Osteocyte (in vitro differentiated cells): ENCODE measurements at places on chromosomes 6 and 20. TPM values are rescaled to one million over a fixed set of nuclear protein-coding genes. Genes with fewer than 3 reads are reported as not detected.

OR2J3 gene
- total RNA-seq: not detected in 2 replicates

- DNase-seq: no peak
- no peaks in the 10 kb centered on the region for H3K27me3 ChIP-seq
- no peak overlapping the region for H3K27ac ChIP-seq
- H3K4me3 ChIP-seq: no peak overlapping the region
- H3K4me1 ChIP-seq: peaks cover 19% of the 10 kb centered on the region
- peaks cover 15% of the 10 kb centered on the region for H3K36me3 ChIP-seq
Measured at GRCh38 chr6:75824160-75824559, 75.1 kb downstream of the MYO6 start.

DNA sequence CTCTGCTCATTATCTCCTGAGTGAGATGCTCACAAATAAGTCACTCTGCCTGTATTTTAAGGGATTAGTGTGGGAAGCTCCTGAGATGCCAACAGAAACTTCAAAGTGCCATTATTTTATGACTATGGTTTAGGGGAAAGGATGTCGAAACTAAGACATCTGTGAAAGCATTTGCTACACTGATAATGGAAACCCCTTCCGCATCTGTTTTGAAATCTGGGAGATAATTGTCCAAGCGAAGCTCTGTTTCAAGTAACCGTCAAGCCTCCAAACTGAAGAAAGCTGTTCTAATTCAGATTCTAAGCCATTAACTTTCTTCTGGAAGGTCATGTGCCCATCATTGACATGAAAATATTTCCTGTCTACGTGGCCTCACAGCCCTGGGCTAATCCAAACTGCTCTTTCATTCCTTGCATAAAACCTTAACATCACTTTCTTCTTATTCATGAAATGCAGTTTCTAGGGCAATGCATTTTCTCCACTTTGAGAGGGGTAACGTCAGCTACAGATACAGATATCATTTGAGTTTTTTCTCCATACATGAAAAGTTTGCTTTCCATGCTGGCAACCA, 932.0 kb downstream of the C6orf118 start:
- DNase-seq: no peak
- no peaks in the 10 kb centered on the region for H3K36me3 ChIP-seq
- no peak overlapping the region for H3K27ac ChIP-seq
- no peak overlapping the region for H3K4me3 ChIP-seq
- no peaks in the 10 kb centered on the region for H3K4me1 ChIP-seq
- no peaks in the 10 kb centered on the region for H3K27me3 ChIP-seq

SYTL3 gene
- 0.31 and 0.48 TPM in 2 replicates for total RNA-seq

DNA sequence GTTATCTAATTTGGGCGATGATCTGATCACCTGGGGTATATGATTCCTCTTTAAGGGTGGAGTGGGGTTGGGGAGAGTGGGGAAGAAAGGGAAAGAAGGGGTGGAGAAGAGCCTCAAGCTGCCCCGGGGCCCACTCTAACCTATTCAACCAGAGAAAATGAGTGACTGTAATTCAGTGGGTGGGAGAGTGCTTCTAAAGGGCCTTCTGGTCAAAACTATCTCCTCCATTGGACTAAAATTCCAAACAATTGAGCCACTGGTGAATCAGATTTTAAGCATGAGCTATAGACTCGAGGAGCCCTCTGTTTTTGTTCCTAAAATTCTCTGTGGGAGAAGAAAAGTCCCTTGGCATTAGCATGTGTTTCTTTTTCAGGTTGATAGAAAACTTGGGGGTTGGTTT, 296.8 kb downstream of the CLIC5 start:
- no peak overlapping the region for H3K27ac ChIP-seq
- H3K27me3 ChIP-seq: no peaks in the 10 kb centered on the region
- peaks cover 21% of the 10 kb centered on the region for H3K4me1 ChIP-seq
- H3K36me3 ChIP-seq: no peaks in the 10 kb centered on the region

- peaks cover 3% of the 10 kb centered on the region for H3K36me3 ChIP-seq
- no peak overlapping the region for H3K27ac ChIP-seq
- no peak overlapping the region for H3K4me3 ChIP-seq
- peaks cover 44% of the 10 kb centered on the region for H3K4me1 ChIP-seq
Measured at GRCh38 chr20:13028001-13028400, 19.2 kb downstream of the SPTLC3 start.

DNA sequence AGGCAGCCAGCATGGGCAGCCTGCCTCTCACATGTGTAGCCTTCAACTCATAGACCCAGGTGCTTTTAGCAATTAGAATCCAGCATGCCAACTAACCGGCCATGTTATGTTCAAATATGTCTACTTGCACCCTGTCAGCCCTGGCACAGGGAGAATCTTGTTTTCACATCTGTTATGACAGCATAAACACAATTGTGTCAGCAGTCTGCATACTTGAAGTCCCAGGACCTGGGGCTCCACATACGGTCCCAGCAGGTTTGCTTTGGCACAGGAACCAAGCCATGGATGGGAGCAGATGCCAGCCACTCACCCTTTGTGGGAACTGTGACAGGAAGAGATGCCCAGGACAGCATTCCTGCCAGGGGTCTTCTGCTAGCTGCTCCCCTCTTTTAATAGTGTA, 67.2 kb upstream of the SYNDIG1 start:
- H3K4me3 ChIP-seq: no peak overlapping the region
- H3K27ac ChIP-seq: no peak overlapping the region
- H3K4me1 ChIP-seq: no peaks in the 10 kb centered on the region
- DNase-seq: peak; percentile 66
- no peaks in the 10 kb centered on the region for H3K36me3 ChIP-seq
- peaks cover 14% of the 10 kb centered on the region for H3K27me3 ChIP-seq

NR2E1 gene
- total RNA-seq: not detected in 2 replicates

RSPH3 gene
- total RNA-seq: 7.1 and 9.6 TPM in 2 replicates

DNA sequence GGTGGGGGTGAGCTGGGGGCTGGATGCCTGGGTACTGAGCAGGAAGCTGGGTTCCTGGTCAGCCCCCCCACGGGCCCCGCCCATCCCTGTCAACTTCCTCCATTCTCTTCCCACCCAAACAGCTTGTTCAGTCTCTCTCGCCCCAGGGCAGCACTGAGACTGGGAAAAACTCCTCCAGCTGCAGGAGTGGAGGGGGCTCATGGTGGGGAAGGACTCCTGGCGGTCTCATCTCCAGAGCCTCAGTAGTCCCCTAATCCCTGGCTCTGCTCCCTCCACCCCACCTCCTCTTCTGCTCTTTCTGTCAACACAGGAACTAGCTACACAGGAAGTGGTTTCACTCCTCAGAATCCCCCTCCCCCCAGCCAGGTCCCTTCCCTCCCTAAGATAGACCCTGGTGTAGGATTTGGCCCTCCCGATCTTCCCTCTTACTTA, at the start of gene GPSM3:
TSS of gene GPSM3 (minus strand) at position 36 of the 432 bp plus-strand sequence. CDS start 130 bp downstream, outside the sequence.
- H3K27me3 ChIP-seq: no peaks in the 10 kb centered on the region
- peak within 1 kb of the TSS; percentile 36 for H3K4me3 ChIP-seq
- peaks cover 58% of the 10 kb centered on the region for H3K4me1 ChIP-seq
- H3K36me3 ChIP-seq: peaks cover 3% of the 10 kb centered on the region
- H3K27ac ChIP-seq: peak within 1 kb of the TSS; percentile 90
- no peak for DNase-seq

- no peak overlapping the region for H3K4me3 ChIP-seq
- no peak overlapping the region for H3K27ac ChIP-seq
- no peak for DNase-seq
- peaks cover 33% of the 10 kb centered on the region for H3K27me3 ChIP-seq
- no peaks in the 10 kb centered on the region for H3K4me1 ChIP-seq
Measured at GRCh38 chr20:40571639-40572038, 117.4 kb downstream of the MAFB start.

PCMTD2 gene
- 94.6 and 96.7 TPM in 2 replicates for total RNA-seq

POPDC3 gene
- total RNA-seq: 1.6 and 2.1 TPM in 2 replicates

SEL1L2 gene
- total RNA-seq: not detected in 2 replicates

- H3K36me3 ChIP-seq: no peaks in the 10 kb centered on the region
- DNase-seq: no peak
- no peak overlapping the region for H3K27ac ChIP-seq
- no peak overlapping the region for H3K4me3 ChIP-seq
- H3K4me1 ChIP-seq: peaks cover under 1% of the 10 kb centered on the region
Measured at GRCh38 chr20:24790746-24791283, 158.3 kb upstream of the CST7 start.

GRCh38 chr6:169837529-169838250, 86.3 kb downstream of the ERMARD start:
- H3K36me3 ChIP-seq: no peaks in the 10 kb centered on the region
- no peak for DNase-seq
- peaks cover 37% of the 10 kb centered on the region for H3K27me3 ChIP-seq
- no peaks in the 10 kb centered on the region for H3K4me1 ChIP-seq

C6orf132 gene
- total RNA-seq: 4.0 and 4.3 TPM in 2 replicates

DNA sequence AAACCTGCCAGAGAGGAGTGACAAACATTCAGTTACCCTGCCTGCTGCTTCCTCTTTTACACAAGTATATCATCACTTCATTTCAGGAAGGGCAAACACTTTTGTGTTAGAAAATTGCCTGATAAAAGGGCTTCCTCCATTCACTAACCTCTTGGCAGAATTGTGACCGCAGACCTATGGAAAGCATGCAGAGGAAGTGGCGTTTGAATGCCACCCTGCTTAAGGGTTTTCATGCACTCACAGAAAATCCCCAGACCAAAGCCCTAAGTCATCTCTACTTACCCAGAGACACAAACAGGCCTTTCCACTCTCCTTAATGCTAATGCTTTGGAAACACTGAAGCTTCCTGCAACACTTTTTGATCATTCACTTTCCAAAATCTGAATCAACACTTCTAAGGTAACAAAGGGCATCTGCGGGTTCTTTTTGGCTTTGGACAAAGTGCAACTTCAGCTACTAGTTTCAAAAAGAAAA, 22.1 kb upstream of the RALGAPA2 start:
- H3K36me3 ChIP-seq: no peaks in the 10 kb centered on the region
- H3K27me3 ChIP-seq: peaks cover 20% of the 10 kb centered on the region
- DNase-seq: no peak
- peaks cover 22% of the 10 kb centered on the region for H3K4me1 ChIP-seq
- H3K4me3 ChIP-seq: no peak overlapping the region

GRCh38 chr20:25600632-25601031, 15.3 kb upstream of the NINL start:
- DNase-seq: no peak
- H3K4me3 ChIP-seq: no peak overlapping the region
- no peaks in the 10 kb centered on the region for H3K36me3 ChIP-seq
- peaks cover 3% of the 10 kb centered on the region for H3K4me1 ChIP-seq
- H3K27me3 ChIP-seq: no peaks in the 10 kb centered on the region
- H3K27ac ChIP-seq: no peak overlapping the region

GRCh38 chr6:85945459-85946185, 302.9 kb upstream of the SYNCRIP start:
- no peak overlapping the region for H3K4me3 ChIP-seq
- H3K36me3 ChIP-seq: no peaks in the 10 kb centered on the region
- no peaks in the 10 kb centered on the region for H3K4me1 ChIP-seq
- DNase-seq: no peak

DNA sequence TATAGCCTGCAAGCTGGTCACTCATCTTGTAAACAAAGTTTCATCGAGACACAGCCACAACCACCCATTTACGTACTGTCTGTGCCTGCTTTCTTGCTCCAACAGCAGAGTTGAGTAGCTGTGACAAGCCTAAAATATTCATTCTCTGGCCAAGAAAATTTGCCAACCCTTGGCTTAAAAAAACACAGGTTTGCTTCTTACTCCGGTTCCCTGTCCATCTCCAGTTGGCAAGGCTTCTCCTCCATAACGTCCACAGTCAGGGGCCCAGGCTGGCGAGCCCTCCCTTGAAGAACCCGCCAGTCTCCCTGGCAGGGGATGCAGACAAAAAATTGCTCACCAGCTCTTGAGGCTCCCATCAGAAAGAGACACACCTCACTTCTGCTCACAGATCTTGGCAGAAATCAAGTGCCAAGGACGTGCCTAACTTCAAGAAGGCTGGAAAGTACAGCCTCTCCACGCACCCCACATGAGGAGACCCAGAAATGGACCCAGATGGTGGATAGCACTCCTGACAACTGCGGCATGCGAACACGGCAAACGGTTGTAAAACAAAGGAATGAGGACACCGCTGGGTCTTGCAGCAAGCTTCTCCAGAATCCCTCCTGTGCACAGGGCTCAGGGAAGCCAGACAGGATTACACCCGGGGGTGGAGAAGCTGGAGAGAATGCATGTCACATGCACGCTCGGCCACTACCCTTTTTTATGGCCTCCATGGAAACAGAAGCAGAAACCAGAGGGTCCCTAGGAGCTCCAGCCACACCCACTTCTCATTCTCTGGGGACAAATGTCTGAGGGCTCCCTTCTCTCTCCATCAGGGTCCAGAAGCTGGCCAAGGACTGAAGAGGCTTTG, 59.8 kb upstream of the SIRPA start:
- H3K36me3 ChIP-seq: no peaks in the 10 kb centered on the region
- DNase-seq: no peak
- H3K27me3 ChIP-seq: peaks cover 26% of the 10 kb centered on the region
- peaks cover 5% of the 10 kb centered on the region for H3K4me1 ChIP-seq
- no peak overlapping the region for H3K4me3 ChIP-seq
- no peak overlapping the region for H3K27ac ChIP-seq

DNA sequence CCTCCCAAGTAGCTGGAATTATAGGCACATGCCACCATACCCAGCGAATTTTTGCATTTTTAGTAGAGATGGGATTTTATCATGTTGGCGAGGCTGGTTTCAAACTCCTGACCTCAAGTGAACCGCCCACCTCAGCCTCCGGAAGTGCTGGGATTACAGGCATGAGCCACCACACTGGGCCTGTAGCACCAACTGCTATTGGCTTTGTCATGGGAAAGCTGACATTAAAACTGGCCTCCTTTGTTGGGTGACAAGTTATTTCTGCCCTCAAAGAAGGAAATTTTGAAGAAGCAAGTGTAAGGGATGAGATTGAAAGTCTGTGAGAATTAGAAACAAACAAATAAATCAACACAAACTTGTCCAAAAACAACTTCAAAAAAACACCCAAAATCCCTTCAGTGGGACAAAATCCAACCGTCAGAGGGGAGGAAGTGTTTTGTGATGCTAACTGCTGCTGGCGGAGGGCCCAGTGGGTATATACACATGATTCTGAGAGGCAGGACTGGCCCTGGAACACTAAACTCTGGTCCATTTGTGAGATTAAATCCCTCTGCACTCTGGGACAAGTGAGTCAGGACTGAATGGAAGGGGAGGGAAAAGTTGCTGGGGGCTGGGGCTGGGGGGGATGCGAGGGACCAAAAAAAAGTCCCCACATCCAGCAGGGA, 87.5 kb upstream of the NAA20 start:
- no peak overlapping the region for H3K4me3 ChIP-seq
- H3K27me3 ChIP-seq: no peaks in the 10 kb centered on the region
- DNase-seq: no peak
- peaks cover under 1% of the 10 kb centered on the region for H3K36me3 ChIP-seq

GRCh38 chr6:41445261-41445660, 100.9 kb upstream of the FOXP4 start:
- H3K4me3 ChIP-seq: no peak overlapping the region
- no peak for DNase-seq
- peaks cover 8% of the 10 kb centered on the region for H3K27me3 ChIP-seq
- H3K36me3 ChIP-seq: no peaks in the 10 kb centered on the region
